ENCODE measurements at places on chromosomes 3 and 15.

DNA sequence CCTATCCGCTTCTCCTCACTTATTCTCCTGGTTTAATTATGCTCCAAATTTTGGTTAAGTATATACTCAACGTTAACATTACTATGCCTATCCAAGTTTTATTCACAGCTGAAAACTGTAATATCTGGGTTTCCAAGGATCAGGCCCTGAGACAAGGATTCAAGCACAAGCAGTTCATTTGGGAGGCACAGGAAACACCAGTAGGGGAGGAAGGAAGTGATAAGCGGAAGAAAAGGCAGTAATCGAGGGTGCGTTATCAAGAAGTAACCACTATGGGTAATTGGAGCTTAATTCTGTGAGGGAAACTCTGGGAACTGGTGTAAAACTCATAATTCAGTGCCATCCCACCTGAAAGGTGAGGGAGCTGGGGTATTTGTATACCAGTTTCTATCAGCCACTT is 120.3 kb downstream of the KCNAB1 start:
- no peak for DNase-seq

DNA sequence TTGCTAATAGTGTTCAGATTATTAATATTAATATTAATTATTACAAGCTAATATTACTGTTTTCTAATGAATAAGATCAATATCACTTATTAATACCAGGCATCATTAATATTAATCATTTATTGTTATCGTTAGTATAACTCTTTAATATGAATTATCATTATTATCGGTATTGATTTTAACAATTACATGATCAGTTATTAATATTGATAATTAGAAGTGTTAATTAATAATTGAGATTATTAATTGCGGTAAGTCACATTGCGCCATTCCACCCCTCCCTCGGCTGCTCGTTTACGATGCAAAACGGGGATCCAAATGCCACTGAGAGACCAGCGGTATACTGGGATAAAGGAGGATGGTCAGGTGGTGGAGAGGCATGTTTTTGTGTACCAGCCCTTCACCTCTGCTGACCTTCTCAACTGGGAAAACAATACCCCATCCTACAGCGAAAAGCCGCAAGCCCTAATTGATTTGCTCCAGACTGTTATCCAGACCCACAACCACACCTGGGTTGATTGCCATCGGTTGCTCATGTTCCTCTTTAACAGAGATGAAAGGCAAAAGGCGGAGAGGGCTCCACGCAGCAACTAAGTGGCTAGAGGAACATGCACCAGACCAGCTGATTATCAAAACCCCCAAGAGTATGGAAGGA is 28.6 kb upstream of the SSUH2 start:
- DNase-seq: no peak

- no peak for DNase-seq
Measured at GRCh38 chr3:123535580-123535979, 49.3 kb downstream of the HACD2 start.

DNA sequence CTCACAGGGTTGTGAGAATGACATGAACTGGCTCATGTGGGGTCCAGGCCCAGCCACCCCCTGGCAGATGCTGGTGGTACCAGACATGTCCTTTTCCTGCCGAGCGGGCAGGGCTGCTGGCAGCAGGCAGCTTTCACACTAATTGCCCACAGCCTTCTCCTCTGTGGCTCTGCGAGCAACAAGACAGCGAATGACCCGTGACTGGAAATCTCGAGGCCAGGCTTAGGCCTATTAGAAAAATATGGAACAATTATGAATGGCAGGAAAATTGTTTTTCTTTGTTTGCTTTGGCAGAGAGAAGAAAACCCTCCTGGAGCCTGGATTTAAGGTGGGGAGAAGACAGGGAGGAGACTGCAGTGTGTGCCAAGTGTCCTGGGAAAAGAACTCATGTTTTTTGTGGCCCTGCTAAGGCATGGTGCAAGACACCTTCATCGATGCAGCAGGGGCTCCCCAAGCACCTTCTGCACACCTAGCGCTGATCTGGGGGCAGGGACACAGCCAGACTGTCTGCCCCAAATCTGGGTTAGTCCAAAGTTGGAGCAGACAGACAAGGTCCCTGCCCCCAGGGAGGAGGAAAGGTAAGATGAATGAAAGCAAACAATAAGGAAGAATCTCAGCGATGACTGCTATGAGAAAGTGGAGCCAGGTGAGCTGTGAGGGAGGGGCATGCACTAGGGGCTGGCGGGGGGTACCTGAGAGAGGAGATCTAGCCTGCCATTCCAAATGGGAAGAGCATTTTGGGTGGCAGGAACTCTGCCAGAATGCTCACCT is 193.8 kb upstream of the TLE3 start:
- no peak for DNase-seq

DNA sequence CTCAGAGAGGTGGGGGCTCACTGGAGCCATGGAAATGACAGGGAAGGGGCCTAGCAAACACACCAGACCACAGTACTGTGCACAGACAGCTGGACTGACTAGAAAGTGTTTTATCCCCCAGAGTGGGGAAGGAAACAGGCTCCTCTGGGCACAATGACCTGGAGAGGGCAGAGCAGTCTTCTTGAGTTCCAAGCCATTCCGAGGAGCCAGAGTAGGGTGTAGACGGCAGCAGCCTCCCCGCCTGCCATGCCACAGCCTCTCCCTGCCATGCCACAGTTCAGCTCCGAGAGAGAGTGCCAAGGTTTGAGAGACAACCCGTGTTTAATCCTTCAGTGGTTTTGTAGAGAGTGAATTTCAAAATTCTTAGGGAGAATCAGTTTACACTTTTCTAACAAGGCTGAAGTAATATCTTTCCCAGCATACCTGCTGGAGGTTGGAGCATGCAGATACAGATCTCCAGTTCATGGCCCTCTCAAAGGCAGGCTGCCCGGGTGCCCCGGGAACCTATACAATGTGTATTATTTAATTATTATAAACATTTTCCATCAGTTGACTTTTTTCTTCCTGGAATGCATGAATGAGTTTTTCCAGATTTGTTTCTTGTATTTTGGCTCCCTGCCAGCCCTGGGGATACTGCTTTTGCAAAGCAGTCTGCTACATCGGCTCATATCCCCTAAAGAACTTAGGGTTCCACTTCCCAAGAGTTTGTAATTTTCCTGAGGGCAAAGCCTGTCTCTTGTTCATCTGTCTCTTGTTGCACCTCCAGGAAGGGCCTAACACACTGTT is 3.2 kb downstream of the PODXL2 start:
- DNase-seq: no peak

DNA sequence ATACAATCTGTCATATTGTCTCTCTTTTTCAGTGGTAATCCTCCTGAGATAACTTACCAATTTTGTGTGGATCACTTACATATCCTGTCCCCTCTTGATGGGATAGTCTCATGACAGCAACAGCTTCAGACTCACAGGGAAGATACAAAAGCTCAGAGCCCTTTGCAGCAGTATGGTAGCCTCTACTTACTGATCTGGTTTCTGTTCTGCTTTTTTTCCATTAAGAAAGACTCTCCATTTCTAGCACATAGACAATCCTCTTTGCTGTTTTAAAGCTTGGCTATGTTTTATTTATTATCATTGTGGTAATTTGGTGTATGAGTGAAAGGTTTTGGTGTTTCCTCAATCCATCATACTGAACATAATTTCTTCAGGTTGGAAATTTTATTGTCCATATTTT is 25.4 kb upstream of the SOX14 start:
- DNase-seq: no peak

GRCh38 chr3:173711619-173712018 is 314.1 kb downstream of the NLGN1 start:
- no peak for DNase-seq

DNA sequence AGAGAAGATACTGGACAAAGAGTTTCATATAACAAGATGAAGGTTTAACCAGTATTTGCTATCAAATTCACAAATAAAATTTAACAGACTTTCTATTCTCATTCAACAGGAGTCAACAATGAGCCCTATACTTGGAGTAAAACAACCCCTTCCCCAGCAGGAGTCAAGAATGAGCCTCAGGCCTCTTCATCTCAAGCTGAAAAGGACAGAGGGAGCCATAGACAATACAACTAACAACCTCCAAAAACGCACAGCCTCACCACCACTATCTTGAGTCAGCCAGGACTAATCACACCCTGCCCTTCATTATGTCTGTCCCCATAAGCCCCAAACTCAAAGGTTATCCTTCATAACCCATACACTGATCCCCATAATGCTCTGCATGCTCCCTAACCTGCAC is 36.4 kb downstream of the ETFA start:
- DNase-seq: no peak

DNA sequence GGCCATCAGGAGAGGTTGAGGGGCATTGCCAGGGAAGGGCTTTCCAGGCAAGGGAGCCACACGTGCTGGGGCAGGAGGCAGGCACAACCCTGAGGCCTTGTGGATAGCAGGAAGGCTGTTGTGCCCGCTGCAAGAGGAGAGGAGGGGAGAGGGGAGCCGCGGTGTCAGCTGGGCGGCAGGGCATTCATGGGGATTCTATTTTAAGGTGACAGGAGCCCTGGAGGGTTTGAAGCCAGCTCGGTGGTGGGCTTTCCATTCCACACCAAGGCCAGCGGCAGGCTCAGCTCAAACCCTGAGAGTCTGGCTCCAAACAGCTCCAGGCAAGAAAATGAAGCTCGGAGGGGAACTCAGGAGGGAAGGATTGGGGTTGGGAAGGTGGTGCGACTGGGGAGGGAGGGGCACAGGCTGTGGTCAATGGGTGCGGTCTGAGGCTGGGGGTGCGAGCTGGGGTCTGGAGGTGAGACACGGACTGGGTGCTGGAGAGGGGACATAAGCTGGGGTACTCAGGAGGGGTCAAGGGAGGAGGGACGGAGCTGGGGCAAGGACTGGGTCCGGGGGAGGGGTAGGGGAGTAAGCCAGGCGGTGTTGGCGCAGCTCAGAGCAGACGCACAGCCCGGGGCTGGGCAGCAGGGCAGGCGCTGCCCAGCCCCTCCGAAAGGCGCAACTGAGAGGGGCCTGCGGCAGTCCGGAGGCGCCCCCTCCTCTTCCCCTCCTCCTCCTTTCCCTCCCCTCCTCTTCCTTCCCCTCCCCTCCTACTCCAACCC is 43.4 kb downstream of the TPRA1 start:
- no peak for DNase-seq

GRCh38 chr3:139110072-139110830 is 65.6 kb upstream of the PRR23C start:
- peak; percentile 77 for DNase-seq

- DNase-seq: no peak
Measured at GRCh38 chr3:48123346-48123745, 64.9 kb downstream of the CDC25A start.

- DNase-seq: no peak
Measured at GRCh38 chr3:134898181-134898754, 103.2 kb downstream of the EPHB1 start.

DNA sequence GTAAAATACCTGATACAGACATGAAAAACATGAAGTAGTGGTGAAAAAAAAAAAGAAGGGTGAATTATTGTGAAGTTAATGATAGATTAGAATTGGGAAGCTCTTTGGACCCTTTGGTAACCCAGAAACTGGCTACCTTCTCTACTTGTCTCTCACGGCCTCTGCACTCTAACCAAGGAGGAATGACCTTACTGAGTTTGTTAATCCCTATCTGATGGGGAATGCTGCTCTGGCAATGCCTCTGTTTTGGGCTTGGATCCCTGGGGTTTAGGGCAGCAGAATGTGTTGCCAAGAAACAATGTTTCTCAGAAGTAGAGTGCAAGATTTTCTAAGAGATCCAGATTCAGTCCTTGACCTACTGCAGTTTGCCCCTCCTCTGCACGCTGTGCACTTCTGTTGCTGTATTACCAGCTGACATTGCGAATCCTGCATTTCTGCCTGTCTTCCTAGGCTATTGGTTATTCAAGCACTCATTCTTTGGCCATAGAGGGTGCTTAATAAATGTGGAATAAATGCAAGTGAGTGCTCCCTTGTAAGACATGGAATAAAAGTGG is 49.2 kb upstream of the MAP3K13 start:
- DNase-seq: no peak

DNA sequence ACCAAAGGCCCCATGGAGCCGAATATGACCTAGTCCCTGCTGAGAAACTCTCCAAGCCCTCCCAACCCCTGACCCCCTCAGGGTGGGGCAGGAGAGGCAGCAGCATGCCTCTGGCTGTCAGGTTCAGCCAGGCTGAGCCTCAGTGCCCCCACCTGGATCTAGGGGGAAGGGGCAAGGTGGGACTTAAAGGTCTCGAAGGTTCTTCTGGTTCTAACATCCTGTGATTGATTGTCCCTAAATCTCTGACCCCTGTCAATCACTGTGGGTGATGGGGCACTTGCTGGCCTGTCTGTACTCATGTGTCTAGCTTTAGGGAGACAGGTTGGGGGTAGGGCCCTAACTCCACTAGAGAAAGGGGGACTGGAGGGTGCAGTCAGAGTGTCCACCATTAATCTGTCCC is 13.8 kb downstream of the NBEAL2 start:
- DNase-seq: no peak

- no peak for DNase-seq
Measured at GRCh38 chr3:197269024-197269423, 29.4 kb downstream of the DLG1 start.

DNA sequence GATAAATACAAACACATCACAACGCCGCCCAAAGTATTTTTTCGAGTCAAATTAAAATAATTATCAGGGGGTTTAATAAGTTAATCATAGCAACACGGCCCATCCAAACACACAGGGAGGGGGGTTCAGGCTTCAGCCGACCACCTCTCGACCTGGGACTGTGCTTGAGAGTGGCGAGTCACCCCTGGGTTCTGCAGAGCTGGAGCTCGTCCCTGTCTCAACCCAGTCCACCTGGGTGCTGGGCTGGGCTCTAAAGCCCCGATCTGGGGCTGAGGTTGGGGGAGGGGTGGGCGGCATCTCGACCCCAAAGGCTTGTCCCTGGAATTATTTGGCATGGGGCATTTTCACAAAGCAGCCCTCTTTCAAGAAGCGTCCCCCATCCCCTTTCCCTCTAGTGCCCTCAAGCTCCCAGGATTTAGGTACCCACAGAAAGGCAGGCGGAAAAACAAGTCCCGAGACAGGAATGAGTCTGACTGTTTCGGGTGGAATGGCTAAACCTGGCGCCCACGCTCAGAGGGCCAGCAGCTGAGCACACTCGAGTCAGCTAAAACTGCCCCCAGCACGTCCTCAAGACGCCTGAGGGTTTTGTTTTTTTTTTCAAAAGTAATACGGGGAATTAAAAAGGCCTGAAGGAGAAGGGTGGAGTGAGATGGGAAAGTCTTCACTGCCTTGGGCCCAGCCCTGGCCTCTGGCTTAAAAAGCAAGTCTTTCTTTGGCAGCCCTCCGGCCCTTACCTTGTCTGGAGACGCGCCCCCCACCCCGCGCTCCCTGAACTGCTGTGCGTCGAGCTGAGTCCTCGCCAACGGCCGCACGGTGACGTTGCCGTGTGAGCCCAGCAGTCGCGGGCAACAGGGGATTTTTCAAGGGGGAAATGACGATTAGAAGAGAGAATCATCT is 32.5 kb downstream of the NR2F2 start:
- no peak for DNase-seq
